ENCODE measurements at places on chromosomes 11 and 22.

- no peak for DNase-seq
Measured at GRCh38 chr11:120655589-120655988, 144.0 kb downstream of the GRIK4 start.

GRCh38 chr22:44884968-44885805 is 124.6 kb downstream of the PHF21B start:
- DNase-seq: no peak

GRCh38 chr11:100080381-100080780 is 606.7 kb upstream of the ARHGAP42 start:
- no peak for DNase-seq

DNA sequence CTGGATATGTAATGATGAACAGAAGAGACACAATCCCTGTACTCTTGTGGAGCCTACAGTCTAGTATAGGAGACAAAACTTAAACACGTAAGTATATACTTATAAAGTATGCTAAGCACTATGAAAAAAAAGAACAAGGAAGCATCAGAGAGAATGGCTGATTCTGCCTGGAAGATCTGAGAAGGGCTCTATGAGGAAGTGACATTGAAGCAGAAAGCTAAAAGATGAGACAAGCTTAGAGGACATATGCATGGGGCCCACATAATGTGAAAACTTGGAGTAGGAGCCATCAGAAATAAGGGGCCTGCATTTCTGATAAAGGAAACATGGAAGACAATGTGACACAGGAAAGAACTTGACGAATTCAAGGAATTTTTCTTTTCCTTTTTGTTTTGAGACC is 16.6 kb downstream of the SAA1 start:
- DNase-seq: no peak

DNA sequence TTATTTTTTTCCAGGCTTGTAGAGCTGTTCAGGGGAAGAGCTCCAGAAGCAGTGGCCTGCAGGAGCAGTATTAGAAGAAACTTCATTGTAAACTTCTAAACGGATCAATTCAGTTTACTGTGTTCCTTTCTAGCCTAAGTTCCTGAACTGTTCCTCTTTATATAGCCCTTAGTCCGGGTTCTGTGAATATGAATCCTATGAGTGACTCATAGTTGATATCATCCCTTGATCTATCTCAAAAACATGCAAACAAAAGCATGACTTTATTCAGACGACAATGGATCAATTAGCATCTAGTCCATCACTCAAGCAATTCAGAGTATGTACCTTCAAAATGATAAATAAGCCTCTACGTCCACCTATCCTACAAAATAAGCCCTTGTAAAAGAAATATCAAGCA is at the start of gene MMP12:
MMP12 (minus strand) TSS at position 131 of the 400 bp plus-strand sequence; CDS start at position 86, 45 bp downstream.
- DNase-seq: no peak

DNA sequence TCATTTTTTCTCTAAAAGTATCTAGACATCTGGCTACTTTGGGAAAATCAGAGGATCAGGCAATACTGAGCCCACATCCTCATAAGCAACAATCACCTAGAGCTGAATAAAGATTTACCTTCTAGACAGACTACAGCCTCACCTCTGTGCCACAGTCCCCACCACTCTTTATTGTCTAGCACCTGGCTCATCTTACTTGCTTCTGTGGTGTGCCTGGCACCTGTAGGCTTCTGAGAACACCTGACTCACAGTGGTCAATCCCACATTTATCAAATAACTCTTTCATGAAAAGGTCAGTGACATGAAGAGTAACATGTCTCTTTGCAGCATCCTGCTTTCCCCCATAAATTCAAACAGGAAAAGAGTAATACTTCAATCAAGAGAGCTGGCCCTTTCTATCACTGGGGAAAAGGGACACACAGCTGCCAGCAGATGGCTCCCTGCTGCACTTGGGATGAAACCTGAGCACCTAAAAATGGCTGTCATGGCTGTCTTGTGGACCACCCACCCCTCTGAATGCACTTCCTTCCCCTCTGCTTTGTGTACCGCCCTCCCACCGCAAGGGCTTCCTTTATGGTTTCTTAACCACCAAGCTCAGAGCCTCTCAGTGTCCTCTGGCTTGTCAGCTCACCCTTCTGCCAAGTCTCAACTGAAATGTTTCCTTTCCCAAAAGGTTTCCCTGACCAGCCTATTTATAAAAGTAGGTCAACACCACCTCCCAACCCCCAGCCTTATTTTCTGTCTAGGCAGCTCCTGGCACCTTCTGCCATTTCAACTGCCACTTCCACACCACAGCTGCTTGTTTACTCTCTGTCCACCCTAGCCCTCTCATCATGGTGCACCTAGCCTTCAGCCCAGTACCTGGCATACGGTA is 9.3 kb downstream of the TFIP11 start:
- DNase-seq: peak; percentile 66

DNA sequence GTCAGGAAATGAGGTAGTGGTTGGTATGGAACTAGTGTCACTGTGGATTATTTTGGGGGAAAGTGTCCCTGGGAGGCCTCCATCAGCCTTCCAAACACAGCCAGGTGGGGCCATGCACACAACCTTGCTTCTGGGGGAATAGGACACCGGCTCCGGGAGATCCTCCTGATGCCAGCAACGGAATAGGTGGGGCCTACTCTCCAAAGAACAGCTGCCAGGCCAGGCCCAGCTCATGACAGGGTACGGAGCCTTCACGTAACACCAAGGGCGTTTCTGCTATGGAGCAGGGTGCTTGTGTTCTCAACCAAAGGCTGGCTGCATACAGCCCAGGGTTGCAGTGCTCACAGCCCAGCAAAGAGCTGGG is 30.6 kb upstream of the LINC01488 start:
- DNase-seq: no peak

DNA sequence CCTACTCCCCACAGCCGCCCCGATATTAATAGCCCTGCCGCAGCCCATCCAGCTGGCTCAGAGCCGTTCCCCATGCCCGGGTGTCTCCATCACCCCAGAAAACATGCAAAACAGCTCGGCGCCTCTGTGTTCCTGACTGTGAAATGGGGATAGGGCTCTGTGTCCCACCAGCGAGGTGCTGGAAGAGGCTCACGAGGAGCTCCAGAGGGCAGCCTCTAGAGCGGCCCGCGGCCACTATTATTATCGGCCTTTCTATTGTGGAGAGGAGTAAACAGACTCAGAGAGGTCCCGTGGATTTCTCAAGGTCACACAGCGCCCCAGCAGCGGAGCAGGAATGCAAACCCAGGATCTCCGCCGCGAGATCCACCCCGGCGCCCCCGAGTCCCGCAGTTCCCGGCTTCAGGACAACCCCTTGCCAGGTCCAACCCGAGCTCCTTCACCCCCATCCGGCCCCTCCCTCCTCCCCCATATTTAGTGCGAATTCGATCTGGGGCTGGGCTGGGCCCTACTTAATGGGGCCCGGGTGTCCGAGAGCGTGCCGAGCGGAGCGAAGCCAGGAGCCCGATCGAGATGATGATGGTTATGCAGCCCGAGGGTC is at the start of gene ACTN3:
ACTN3 (plus strand) TSS at position 536 of the 598 bp plus-strand sequence; CDS start at position 571, 35 bp downstream.
- DNase-seq: no peak
